ENCODE measurements at places on chromosomes 1 and 21.

DNA sequence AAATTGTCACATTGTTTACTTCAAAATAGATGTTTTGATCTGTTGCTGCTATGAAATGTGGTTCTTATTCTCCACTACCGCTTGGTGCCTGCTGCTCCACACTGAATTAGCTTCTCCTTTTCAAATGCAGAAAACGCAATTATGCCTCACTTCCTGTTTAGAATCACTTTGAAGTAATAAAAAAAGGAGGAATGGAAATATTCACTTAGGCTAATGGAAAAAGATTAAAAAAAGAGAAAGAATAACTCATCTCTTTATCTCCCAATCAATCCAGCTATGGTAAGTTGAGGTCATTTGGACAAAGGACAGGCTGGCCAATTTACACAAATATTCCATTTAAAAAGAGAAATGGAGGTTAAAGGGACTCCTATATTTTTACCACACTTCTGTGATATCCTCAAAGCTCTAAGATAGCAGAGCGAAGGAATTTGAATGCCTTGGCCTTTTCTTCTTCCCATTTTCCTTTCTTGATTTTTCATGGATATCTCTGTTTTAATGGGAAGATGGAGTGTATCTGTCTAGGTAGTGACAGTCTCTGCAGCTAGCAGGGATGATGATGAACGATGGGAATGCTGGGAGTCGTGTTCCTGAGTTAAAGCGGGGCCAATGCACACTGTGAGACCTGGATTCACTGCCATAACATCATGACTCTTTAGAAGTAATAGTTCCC is 35.7 kb downstream of the RGS5 start:
- DNase-seq, result no peak

DNA sequence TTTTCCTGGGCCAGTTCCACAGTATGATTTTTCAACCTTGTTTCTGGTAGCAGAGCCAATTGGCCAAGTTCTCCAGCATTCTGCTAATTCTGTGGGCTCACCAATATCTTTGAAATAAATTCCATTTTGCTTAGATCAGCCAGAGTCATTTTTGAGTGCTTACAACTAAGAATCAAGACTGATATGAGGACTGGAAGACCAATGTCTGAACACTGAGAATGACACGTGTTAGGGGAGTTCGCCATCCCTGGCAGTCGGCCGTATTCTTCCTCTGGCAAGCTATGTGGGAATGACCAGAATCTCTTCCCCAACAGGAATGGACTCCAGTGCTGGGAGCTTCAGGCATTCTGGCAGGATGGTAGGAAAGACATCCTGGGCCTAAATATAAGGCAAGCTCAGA is 4.9 kb upstream of the TENT5C start:
- DNase-seq, result no peak

DNA sequence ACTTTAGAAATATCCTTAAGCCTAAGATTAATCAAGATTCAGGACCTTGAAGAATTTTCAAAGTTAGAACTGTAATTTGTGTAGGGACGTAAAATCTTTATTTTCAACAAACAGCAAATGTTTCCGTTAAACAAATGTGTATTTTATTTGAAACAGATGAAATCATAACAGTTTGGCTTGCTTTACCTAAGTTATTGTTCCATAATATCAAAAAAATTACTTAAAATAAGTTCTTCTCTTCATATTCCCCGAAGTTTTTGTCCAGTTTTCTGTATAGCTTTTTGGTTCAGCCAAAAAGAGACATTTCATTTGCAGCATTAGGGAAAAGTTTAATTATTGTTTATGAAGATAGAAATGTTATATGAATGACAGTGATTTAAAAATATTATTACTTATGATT is 100.1 kb downstream of the NFIA start:
- no peak for DNase-seq

DNA sequence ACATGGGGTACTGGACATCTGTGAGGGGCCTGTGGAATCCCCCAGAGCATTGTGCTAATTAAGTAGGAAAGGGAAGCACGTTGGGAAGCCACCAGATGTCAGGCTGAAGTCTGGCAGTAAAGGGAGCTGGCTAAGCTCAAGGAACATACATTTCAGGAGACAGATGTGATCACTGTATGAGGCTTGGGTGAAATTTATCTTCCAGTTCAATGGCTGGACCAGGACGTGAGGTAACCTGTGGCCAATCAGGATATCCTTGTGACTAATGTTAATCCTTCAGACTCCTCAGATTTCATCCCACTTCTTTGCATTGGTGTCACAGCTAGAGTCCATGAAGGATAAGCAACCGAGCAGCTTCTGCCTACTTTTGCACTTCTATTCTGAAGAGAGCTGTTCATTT is 110.2 kb upstream of the APP start:
- no peak for DNase-seq

DNA sequence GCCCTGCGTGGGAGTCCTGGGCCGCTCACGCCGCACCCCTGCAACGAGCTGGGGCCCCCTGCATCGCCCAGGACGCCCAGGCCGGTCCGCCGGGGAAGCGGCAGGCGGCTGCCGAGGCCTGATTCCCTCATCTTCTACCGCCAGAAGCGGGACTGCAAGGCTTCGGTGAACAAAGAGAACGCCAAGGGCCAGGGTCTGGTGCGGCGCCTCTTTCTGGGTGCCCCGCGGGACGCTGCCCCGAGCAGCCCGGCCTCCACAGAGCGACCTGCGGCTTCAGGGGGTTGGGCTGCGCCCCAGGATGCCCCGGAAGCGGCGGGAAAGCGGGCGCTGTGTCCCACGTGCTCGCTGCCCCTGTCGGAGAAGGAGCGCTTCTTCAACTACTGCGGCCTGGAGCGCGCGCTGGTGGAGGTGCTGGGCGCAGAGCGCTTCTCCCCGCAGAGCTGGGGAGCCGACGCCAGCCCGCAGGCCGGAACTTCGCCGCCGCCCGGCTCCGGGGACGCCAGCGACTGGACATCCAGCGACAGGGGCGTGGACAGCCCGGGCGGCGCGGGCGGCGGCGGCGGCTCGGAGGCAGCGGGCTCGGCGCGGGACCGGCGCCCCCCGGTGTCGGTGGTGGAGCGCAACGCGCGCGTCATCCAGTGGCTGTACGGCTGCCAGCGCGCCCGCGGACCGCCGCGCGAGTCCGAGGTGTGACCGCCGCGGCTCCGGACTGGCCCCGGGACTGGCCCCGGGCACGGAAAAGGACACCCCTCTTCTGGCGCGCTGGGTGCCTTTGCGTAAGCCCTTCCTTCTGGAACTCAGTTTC is 2.7 kb downstream of the FAM110D start:
- DNase-seq, result no peak

- no peak for DNase-seq
Measured at GRCh38 chr1:226625832-226626576, 77.4 kb downstream of the STUM start.

- no peak for DNase-seq
Measured at GRCh38 chr21:36460866-36461265, 19.1 kb downstream of the CLDN14 start.

DNA sequence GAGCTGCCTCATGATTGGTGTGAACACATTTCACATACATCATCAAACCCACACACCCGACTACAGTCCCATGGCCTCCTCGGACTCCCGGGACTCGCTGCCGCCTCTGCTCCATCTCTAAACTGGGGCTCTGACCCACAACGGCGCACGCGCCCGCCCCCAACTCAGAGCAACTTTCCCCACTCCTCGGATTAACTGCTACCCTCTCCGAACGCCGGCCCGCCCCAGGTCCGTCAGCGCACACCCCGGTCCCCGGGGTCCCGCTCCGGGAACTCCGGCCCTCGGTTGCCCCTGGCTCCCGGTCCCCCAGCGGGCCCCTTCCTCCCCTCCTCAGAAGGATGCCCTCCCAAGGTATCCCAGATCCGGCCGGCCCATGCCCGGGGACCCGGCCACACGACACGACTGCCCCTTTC is 740 bp downstream of the DSTYK start:
- DNase-seq, result peak; percentile 24

DNA sequence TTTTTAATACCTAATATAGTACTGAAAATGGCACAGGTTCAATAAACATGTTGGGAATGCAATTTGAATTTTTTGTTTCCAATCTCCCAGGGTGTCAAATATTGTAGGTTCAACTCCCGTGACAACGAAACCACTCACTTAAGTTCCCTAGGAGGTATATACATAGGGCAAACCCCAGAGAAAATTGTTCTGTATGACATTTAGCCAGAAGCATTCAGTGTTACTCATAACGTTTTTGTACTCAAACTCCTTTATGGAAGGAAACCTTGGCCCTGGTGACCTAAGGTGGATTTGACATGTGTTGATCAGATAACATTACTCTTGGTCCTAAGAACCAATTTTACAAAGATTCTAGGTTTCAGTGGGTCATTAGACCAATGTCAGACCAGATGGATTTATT is 110.6 kb downstream of the USP25 start:
- no peak for DNase-seq

DNA sequence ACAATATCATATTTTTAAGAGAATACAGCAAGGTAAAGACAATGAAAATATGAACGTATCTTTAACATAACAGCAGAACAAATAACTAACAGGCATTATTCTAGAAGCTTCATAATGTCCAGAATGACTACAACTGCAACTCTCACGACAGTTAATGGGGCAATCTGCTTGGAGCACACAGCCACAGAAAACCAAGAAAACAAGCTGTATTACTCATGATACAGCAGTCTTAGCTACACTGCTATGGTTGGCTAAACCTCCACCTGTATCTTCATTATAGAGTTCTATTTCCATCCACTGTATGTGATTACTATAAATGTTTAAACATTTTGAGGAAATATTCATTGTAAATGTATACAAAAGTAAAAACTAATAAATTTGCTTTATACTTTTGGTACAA is 139.9 kb downstream of the DPYD start:
- DNase-seq, result no peak

DNA sequence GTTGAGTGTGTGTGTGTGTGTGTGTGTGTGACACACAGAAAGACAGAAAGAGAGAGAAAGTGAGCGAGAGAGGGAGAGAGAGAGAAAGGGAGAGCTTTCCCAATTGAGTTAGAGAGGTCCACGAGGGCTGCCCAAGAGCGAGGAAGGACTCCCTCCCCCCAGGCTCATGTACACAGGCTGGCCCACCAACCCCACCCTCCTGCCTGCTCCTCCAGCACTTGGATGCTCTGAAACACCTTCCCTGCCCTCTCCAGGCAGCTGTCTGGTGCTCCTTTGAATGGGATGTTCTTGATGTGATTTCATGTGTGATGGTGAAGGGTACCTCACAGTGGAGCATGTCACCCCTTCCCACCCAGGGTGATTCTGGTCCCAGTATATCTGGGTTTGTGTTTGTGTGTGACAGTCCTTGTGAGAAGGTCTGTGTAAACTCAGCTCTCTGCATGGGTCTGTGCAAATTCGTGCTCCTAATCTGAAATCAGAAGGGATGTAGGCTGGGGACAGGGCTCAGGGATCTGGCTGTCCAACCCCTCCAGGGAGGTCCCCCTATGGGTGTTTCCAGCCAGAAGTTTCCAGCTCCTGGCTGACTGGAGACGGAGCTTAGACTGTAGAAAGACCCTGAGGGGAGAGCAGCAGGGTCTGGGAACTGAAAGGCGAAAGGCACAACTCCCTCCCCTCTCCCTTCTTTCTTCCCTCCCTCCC is 6.8 kb upstream of the PEAR1 start:
- no peak for DNase-seq

DNA sequence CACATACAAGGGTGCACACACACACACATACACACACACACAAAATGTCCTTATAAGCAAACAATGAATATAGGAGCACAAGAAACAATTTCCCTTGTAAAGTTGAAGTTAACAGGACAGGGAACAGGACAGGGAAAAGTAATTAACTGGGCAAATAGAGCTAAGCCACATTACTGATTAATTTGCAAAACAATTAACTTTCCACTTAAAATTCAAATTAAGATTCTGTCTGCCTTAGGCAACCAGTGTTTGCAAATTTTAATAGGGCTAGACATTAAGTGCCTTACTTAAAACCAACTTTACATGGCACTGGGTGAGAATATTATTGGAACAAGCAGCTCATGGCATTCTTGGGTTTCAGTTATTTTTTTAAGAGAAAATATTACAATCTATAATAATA is 6.8 kb upstream of the CLDN8 start:
- no peak for DNase-seq

GRCh38 chr1:152448095-152448494 is 34.0 kb upstream of the CRNN start:
- no peak for DNase-seq

GRCh38 chr21:29359718-29360117 is 61.0 kb downstream of the BACH1 start:
- DNase-seq, result no peak

GRCh38 chr1:4787551-4787950 is 133.1 kb downstream of the AJAP1 start:
- no peak for DNase-seq

- DNase-seq, result no peak
Measured at GRCh38 chr1:203662821-203663220, 36.2 kb downstream of the ATP2B4 start.

- no peak for DNase-seq
Measured at GRCh38 chr1:119141020-119141424, 569 bp upstream of the WARS2 start.

DNA sequence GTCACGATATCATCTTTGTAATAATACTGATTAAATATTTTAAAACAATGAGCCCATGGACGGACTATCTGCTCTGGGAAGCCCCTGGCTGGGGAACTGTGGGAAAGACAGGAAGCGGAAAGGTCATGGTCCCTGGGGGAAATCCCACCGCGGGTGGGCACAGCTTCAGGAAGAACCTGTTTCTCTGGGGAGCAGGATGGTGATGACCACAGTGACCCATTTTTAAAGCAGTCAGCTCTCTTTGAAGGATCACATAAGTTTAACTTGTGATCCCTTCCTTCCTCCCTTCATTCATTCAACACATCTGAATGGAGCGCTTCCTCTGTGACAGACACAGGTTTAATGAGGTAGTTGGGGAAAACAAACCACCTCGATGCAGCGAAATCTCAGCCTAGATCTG is 73.0 kb downstream of the DHRS3 start:
- no peak for DNase-seq

- DNase-seq, result no peak
Measured at GRCh38 chr1:43059640-43060574, 101.2 kb upstream of the SLC2A1 start.

DNA sequence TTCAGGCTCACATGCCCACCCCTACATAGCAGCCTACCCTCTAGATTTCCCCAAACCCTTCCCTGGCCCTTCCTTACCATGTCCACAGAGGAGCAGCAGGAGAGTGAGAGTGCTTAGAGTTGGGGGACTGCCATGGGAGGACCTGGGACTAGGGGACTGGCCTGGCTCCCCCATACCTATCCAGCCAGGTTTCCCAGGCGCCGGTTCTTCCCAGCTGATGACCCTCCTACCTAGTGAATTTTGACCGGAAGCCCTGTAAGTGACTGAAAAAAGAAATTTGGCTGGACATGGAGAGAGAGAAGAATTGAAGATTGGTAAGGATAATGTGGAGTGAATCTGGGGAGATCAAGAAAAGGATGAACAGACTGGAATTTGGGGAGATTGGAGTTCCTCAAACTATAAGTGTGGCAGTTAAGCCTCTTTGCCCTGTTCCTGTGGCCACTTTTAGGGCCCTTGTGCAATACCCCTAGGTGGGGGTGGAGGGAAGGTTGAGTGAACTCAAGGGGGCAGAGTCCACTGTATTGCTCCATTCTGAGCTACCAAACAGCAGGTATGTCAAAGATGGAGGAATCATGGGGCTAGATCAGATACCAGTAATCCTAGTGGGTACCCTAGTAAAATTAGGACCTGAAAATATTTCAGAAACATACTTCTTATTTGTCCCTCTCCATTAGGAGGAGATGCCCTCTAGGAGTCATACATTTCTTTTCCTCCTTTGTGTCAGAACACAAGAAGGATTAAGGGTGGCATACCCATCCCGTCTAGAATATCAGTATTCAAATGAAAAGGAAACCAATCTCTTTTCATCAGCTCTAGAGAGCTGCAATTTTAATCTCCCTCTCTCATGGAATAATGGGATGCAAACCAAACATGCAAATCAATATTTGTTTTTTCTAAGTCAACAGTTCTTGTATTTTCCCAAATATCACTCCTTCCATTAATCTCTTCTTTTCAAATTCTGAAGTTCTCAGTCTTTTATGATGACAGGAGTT is 1.2 kb downstream of the HJV start:
- DNase-seq, result no peak

Measured in activated naive CD4-positive, alpha-beta T cell (primary cell).